ENCODE measurements at places on chromosomes 1 and 21.

DNA sequence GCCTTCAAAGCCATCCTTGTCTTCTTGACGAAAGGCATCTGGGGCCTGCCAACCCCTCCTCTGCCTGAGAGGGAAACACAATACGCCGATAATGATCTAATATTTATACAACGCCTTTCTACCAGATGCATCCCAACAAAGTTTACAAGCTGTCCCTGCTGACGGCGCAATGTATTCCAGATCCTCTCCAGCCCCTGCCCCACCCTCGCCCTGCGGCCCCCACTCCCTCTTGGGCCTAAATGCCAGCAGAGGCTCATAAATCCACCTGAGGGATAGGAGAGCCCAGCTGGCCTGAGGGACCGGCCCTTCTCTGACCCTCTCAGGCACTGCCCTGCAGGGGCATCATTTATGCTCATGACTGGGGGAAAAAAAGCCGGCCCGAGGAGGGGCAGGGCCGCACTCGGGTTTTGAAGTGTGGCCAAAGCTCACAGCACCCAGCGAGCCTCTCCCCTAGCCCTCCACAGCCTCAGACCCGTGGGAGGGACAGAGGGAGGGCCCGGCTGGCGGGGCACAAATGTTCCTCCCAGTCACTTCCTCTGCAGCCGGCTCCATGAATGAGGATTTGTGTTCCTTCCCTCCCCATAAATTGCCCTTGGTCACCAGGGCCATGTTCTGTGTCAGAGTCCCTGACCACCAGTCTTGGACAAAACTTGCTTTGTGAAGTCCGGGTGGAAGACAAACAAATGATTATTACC, 140.3 kb downstream of the FOXD2 start:
- DNase-seq: no peak

DNA sequence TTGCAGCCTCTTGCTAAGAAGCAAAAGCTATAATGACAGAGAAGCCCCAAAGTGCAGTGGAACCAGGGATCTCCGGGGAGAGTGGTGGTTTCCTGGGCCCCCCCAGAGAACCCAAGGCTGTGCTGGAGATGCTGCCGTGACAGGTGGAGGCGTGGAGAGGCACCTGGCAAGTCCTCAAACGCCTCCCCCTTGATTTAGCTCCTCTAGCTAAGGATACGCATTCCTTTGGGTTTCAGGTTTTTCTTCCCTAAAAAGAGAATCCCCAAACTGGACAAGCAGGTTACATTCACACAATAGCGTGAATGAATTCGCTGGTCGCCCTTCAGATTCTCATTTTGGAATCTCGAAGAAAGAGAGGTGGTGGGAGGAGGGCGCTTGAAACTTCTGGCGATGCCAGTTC, 853 bp upstream of the ATP1A1 start:
- DNase-seq: no peak

DNA sequence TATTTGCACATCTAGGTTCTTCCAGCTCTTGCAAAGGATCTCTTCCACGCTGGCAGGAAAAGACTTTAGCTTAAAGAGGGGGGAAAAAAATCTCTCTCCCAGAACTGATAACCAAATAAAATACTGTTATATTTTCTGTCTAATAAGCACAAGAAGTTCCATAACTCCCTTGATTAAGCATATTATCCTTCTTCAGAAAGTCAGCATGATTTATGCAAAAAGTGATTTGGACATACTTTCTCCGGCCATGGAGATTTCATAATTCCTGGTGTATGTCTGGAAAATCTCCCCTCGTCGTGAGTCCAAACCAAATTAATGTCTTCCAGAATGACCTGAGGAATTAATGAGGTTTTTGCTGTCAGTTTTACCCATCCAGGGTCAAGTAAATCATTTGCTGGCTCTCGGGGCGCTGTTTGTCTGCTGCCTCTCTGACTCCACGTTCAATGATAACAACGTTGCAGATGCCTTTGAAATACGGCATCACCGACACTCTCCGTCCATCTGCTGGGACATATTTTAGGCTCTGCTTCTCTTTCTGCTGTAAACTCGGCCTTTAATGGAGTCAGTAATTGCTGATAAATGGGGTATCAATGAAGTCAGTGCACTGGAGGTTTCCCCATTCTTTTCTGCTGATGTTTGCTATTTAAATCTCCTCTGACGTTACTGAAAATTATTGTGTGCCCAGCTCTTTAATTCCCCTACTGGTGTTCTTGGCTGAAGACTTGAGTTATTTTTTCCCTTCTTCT, 112.9 kb downstream of the HLX start:
- DNase-seq: no peak

DNA sequence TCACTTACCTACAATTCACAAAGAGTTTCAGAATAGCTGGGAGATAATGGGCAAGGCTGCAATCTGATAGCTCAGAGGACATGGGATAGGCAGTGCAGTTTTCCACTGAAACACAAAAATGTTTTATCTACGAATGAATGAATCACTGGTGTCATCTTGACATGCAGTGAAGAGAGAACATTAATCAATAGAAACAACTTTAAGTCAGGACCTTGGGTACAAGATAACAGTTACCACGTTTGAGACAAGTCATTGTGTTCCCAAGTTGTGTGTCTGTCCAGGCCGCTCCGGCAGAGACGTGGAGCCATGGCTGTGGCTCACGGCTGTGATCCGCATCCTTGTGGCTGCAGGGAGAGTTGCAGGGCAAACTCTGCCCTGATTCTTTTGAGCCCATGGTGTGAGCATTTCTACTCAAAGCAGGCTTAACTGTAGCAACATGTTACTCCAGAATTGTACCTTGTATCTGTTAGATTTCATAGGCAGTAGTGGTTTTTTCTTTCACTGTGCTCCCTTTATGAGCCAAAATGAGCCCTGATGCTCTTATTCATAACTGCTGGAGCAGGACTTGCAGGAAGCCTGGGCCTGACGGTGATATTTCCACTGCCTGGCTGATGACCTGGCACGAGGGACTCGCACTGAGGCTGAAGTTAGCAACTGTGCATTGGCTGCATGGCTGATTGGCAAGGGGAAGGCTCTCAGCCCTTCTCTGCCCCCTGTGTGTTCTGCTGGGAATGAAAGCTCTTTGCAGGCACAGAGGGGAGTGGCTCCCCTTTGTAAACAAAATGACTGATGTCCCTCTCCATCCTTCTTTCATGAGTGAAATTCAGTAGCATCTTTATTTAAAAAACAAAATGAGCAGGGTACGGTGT, 465.2 kb downstream of the AJAP1 start:
- no peak for DNase-seq

- DNase-seq: peak; percentile 89
Measured at GRCh38 chr1:27830621-27831440, at the start of gene PPP1R8. Gene PPP1R8 (plus strand): TSS chr1:27830782. CDS start chr1:27830836, 54 bp downstream.

DNA sequence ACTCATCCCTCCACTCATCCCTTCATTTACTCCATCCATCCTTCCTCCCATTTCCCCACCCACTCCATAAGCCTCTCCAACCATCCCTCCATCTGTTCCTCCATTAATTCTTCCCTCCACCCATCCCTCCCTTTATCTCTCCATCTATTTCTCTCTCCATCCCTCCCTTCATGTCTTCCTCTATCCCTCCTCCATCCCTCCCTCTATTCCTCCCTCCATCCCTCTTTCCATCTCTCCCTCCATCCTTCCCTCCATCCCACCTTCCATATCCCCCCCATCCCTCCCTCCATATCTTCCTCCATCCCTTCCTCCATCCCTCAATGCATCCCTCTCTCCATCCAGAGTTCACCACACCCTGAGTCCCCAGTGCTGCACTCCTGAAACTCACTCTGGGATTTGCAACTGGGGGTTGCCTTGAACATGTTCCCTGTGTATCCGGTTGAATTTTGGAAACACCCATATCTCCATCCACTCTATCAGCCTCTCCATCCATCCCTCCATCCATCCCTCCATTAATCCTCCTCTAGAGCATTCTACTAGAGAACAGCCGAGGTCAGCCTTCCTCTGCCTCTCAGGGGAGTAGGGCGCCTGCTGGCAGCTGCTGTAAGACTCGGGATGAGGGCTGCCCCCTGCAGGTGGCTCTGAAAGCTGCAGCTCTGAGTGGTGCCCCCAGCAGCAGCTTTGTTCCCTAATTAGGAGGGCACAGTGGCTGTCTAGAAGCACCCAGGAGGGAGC, 39.4 kb downstream of the ABCG1 start:
- peak; percentile 43 for DNase-seq

DNA sequence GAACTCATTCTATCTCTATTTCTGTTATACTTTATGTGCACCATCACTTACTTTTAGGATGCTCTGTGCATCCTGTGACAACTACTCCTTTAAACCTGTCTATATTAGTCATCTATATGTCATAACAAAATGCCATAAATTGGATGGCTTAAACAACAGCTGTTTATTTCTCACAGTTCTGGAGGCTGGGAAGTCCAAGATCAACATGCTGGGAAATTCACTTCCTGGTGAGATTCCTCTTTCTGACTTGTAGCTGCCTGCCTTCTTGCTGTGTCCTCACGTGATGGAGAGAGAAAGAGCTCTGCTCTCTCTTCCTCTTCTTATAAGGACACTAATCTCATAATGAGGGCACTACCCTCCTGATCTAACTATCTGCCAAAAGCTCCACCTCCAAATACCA, 62.3 kb upstream of the RCOR3 start:
- no peak for DNase-seq

Data from NCI-H460 (cell line).